ENCODE measurements at places on chromosomes 3 and 15. TPM values are rescaled to one million over a fixed set of nuclear protein-coding genes. Genes with fewer than 3 reads are reported as not detected.
A peak's percentile ranks its signal among the peaks of the same experiment; 100 is the strongest.

GRCh38 chr3:97970956-97971620 lies 1.1 kb downstream of the RIOX2 start:
- DNase-seq = no peak

- DNase-seq = no peak
These were observed 12.4 kb downstream of the CCR4 start for GRCh38 chr3:32963871-32964270.

GRCh38 chr3:33030246-33030645 lies 66.7 kb downstream of the GLB1 start:
- DNase-seq = no peak

DNA sequence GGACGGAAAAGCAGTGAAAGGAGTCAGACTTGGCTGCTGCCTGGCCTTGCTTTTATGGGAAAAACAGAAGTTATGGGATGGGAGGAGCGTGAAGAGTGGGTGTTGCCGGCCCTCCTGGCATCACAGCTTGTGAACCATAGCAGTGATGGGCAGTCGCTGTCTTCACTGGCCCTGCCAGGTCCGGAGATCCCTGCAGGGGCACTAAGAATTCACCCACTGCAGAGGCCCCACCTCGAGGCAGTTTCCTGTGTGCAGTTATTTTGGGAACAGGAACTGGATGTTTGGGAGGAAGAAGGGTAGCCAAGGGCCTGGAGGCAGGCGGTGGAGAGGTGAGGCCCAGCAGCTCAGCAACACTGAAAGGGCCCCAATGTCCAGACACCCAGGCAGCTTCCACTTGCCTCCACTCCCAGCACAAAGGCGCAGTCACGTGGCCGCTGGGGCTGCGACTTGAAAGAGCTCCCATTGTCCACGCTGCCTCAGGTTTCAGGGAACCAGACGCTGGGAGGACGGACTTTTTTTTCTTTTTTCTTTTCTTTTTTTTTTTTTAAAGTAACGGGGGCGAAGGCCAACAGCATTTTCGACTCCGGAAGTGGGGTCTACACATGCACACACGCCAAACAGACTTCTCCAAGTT lies 255.6 kb downstream of the ZNF621 start:
- DNase-seq = peak; percentile 79

- DNase-seq = peak; percentile 75
These were observed 7.7 kb downstream of the BCL6 start for GRCh38 chr3:187737368-187738070.

GRCh38 chr15:89628806-89629715 lies 26.2 kb downstream of the KIF7 start:
- no peak for DNase-seq

DNA sequence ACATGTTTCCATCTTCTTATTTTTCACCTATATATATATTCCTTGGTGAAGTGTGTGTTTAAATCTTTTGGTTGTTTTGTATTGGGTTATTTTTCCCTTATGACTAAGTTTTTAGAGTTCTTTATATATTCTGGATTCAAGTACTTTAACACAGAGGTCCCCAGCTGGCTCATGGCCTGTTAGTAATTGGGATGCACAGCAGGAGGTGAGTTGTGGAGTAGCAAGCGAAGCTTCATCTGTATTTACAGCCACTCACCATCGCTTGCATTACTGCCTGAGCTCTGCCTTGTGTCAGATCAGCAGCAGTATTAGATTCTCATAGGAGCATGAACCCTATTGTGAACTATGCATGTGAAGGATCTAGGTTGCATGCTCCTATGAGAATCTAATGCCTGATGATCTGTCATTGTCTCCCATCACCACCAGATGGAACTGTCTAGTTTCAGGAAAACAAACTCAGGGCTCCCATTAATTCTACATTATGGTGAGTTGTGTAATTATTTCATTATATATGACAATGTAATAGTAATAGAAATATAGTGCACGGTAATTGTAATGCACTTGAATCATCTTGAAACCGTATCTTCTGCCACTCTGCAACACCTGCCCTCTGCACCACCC lies 151.6 kb downstream of the RSRC1 start:
- DNase-seq = no peak

DNA sequence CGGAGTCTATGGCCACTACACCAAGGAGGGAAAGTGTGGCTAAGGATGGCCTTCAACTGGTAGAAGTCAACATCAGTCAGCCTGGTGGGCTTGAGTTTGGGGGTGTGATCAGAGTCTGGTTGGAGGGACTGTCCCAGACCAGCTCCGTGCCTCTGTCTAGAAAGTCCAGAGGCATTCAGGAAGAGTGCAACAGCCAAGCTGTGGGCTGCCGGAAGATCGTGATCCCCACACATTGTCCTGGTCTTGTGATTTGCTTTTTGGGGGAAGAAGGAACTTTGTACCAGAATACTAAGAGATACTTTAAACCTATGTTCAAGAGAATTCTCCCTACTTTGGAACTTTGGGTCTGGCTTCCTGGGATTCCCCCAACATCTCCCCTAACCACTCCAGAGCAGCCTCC lies 47.8 kb upstream of the VPS8 start:
- no peak for DNase-seq

DNA sequence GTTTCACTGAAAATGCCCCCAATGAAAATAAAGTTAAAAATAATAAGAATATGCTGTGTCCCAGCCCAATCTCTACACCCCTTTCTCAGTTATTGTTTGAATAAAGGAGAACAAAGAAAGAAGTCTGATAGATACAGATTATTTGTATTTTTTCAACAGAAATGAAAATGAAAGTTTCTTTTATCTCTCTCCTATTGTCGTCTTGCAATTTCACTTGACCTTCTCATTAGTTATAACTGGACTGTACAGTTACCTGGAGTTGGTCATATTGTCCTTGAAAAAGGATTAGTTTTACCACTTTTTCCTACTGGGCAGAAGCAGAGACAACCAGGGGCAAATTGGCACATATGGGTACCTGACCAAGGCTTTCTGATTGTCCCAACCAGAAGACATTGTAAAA lies 440.0 kb downstream of the PDCD6IP start:
- DNase-seq = no peak

- no peak for DNase-seq
These were observed 450.4 kb downstream of the MFSD1 start for GRCh38 chr3:159252274-159252673.

- no peak for DNase-seq
These were observed 88.5 kb downstream of the ZNF621 start for GRCh38 chr3:40613306-40613705.

DNA sequence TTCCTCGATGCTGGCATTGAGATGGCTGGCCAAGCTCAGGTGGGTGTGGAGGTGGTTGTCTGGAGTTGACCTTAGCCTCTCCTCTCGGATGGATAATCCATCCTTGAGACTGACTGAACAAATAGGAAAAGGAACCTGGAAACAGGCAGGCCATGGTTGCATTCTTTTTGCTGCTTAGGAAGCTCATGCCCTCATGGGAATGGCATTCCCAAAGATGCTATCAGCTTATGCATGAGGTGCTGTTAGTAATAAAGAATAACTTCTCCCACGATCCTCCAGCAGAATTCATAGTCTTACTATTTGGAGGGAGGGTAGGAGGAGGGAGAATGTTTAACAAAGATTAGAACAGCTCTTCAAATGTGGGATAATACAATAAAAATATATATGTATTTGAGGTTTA lies 303.0 kb upstream of the TPM1 start:
- DNase-seq = no peak

- no peak for DNase-seq
These were observed 132.2 kb downstream of the OSBPL10 start for GRCh38 chr3:31848911-31849310.

- no peak for DNase-seq
These were observed 241.4 kb downstream of the EDEM1 start for GRCh38 chr3:5428607-5429516.

GRCh38 chr3:125057186-125057850 lies 1.5 kb upstream of the HEG1 start:
- no peak for DNase-seq

- DNase-seq = no peak
These were observed 70.4 kb downstream of the DLG1 start for GRCh38 chr3:197227780-197228574.

DNA sequence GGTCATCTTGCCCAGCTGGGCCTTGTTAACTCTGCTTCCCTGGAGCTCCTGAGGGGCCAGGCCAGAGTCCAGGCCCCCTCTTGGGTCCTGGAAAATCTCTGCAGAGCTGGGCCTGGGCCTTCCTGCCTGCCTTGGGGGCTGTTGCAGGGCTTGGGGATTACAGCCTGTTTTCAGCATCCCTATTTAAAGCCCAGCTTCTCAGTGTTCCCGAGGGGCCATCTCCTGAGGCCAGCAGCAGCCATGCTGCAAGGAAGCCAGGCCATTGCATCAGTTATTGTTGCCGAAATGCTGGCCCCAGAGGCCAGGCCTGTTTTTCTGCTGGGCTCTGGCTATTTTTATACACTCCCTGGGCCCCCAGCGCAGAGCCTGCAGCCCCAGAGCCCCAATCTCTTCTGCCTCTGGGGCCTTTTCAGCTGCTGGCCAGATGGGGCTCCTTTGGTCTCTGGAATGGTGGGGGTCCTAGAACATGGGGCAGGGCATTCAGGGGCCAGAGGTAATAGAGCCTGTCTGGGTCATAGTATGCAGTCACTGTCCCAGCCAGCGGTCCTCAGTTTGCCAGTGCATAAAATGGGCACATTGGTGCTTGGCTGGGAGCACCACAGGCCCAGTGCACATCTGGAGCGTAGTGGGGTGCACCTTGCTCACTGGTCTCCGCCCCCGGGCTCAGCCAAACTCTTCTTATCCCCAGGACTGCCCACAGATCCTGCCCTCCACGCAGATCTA lies 28.5 kb downstream of the PLXNA1 start:
- no peak for DNase-seq

GRCh38 chr15:100061944-100062343 lies 279.8 kb downstream of the ADAMTS17 start:
- no peak for DNase-seq

GRCh38 chr15:89615135-89615534 lies 39.9 kb downstream of the TICRR start:
- no peak for DNase-seq

GRCh38 chr3:12832350-12833221 lies 8.8 kb downstream of the RPL32 start:
- no peak for DNase-seq

- DNase-seq = no peak
These were observed 60.4 kb upstream of the TRPM1 start for GRCh38 chr15:31161951-31162350.

- no peak for DNase-seq
These were observed 77.4 kb upstream of the SLC4A7 start for GRCh38 chr3:27561576-27561975.

DNA sequence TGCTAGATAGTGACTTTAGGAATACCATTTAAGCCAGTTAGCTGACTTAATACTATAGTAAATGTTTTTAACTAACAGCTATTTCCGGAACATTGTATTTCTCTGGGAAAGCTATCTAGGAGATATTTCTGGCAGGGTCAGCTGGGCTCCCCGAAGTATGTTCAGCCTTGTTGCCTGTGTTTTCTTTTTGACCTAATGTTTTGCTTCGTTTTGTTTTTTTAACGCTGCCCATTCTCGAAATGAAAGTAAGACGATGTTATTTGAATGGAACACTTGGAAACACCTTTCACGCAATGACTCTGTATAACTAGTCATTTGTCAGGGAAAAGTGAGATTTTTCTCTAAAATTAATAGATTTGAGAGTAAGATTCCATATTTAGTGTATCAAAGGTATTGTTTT lies 702.9 kb upstream of the NAALADL2 start:
- DNase-seq = no peak

- no peak for DNase-seq
These were observed 125.5 kb upstream of the BHLHE40 start for GRCh38 chr3:4853749-4854140.

GRCh38 chr3:118348169-118348557 lies 686.5 kb downstream of the IGSF11 start:
- DNase-seq = no peak

DNA sequence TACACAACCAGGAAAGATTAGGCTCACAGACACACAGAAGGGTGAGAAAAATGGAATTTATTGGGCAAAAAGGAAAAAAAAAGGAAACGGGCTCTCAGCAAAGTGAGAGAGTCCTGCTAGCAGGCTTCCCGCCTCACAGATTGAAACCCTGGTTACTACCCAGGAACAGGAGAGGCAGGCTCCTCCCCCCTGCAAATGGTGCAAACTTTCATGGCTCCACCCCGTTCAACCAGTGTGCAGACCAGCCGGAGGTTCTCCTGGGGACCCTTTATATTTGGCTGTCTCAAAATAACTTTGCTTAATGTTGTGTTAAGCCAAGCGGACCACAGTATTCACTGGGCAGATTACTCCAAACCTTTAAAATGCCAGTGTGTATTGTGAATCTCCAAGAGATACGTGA lies 40.3 kb downstream of the IL1RAP start:
- no peak for DNase-seq

- no peak for DNase-seq
These were observed 76.2 kb downstream of the COL8A1 start for GRCh38 chr3:99714575-99714974.

The CFAP100 gene
- total RNA-seq = not detected

The NUTM1 gene
- total RNA-seq = not detected

The HTR3E gene
- total RNA-seq = not detected

The CYP8B1 gene
- not detected for total RNA-seq

The GALNT15 gene
- total RNA-seq = 68.5 TPM

The GOLGA6L7 gene
- not detected for total RNA-seq

The TEX264 gene
- 80.5 TPM for total RNA-seq

The MUSTN1 gene
- 5.9 TPM for total RNA-seq

The SPINT1 gene
- 134 TPM for total RNA-seq

The CCDC12 gene
- total RNA-seq = 27.0 TPM

The IFT80 gene
- 18.4 TPM for total RNA-seq

The CEP19 gene
- 2.5 TPM for total RNA-seq

The ZNF501 gene
- 4.9 TPM for total RNA-seq

The MCF2L2 gene
- total RNA-seq = 1.5 TPM

The ATP10A gene
- 7.2 TPM for total RNA-seq

The LEO1 gene
- total RNA-seq = 25.5 TPM
